ENCODE measurements at places on chromosomes 16 and 17.

- no peak for DNase-seq
These were observed 7.3 kb downstream of the C16orf86 start for GRCh38 chr16:67673712-67674580.

DNA sequence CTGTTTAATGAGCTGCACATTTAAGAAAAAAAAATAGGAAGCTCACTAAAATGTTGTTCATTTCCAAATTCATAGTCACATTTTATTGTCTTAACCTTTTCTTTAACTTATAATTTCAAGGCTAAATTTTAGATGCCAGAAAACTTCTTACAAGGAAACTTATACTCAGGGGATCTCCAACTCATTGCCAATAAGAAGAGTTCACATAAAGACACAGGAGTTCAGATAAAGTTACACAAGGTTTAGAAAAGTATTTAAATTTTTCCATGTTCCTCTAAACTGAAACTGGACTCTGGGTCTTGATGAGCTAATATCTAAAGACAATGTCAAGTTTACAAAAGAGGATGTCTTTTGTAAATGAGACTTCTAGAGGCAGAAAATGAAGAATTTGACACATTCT, 190.7 kb upstream of the KCNJ16 start:
- DNase-seq, result no peak

DNA sequence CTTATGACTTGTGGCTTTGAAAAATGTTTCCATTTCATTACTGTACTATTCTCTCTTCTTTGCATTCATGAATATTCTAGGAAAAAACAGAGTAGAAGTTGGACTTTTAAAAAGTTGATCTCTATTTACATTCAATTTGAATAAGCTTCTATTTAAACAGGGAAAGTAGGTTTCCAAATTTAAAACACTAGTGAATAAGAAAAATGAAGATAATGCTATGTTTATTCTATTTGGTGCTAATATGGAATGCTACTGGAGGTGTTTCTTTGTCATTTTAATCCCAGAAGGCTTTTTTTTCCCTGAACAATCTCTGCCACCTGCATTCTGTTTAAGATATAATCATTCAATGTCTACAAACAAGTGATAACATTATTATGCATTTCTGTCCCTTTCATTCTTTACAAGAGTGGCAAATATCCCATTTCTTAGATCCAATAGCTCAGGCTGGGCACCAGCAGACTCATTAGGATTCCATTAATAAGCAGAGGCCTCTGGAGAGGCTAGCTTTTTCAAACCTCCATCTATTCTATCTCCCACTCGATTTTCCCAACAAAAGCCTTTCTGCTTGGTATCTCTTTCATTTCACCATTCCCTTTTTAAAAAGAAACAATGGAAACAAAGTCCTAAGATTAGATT, 1001.6 kb upstream of the CDH8 start:
- DNase-seq, result no peak

DNA sequence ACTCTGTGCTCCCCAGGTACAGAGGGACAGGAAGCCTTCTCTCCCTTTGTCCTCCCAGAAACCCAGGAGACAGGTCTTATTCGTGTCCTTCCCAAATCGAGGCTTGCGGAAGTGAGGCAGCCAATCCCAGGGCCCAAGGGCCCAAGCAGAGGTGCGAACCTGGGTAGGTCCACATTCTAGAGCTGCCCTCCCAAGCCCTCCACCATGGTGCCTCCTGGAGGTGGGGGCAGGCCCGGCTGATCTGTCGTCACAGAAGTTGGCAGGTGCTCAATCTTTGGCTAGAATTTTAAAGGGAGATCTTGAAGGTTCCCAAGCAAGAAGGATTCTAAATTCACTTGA, 21.5 kb downstream of the MRC2 start:
- no peak for DNase-seq

All from NCI-H446 (cell line).